Fibroblast of skin of right biceps (primary cell): ENCODE measurements at places on chromosomes 7 and 10.

DNA sequence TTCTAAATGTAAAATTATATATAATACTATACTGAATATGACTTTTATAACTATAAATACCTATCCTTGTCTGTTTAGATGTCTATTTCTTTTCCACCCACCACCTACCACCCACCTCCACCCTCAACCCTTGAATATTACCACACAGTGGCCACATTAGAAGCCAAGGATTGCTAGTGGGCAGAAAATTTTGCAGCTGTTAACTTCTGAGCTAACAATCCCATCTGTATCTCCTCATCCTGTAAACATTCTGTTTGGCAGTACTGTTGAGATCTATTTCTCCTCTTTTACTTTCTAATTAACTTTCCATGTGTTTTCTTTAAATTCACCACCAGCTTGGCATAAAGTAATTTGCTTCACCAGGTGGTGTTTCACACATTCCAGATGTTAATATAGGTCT lies 281.1 kb upstream of the BMPER start:
- no peak for DNase-seq

GRCh38 chr10:122554131-122555036 lies 6.2 kb upstream of the DMBT1 start:
- DNase-seq, result no peak

GRCh38 chr7:101744588-101744987 lies 72.8 kb upstream of the CUX1 start:
- no peak for DNase-seq

- DNase-seq, result no peak
These were observed 73.6 kb downstream of the CCSER2 start for GRCh38 chr10:84401854-84402611.

GRCh38 chr7:47940088-47941013 lies 7.9 kb downstream of the PKD1L1 start:
- DNase-seq, result peak; percentile 75

GRCh38 chr10:71727738-71728737 lies 8.5 kb upstream of the C10orf105 start:
- no peak for DNase-seq

GRCh38 chr7:155731380-155731779 lies 80.9 kb downstream of the SHH start:
- peak; percentile 12 for DNase-seq

DNA sequence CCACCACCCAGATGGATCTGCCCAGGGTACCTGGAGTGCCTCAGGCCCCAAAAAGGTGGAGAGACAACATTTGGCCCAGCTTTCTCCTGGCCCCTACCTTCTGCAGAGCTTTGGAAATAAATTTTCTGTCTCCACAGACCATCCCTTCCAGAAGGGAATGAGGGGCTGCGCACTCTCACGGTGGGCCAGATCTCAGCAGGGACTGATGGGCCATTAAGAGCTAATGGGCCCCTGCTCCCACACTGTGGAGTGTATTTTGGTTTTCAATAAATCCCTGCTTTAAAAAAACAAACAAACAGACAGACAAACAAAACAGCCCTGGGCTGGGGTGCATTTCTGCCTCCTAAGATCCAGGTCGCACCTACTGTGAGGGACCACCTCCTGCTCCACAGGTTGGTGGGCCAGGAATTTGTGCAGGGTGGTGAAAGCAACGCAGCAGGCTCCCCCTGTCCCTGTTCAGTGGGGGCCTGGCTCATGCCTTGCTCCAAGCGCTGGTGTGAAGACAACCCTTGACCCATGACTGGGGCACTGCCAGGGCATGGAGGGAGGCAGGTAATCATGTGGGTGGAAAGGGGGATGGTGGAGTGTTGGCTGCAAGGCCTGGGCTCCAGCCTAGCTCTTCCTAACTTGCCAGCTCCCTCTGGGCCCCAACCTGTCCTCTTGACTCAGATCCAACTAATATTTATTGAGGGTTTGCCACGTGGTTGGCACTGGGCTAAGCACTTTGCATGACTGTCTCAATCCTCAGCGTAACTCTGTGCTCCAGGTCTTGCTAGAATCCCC lies 88.5 kb downstream of the COL13A1 start:
- no peak for DNase-seq

DNA sequence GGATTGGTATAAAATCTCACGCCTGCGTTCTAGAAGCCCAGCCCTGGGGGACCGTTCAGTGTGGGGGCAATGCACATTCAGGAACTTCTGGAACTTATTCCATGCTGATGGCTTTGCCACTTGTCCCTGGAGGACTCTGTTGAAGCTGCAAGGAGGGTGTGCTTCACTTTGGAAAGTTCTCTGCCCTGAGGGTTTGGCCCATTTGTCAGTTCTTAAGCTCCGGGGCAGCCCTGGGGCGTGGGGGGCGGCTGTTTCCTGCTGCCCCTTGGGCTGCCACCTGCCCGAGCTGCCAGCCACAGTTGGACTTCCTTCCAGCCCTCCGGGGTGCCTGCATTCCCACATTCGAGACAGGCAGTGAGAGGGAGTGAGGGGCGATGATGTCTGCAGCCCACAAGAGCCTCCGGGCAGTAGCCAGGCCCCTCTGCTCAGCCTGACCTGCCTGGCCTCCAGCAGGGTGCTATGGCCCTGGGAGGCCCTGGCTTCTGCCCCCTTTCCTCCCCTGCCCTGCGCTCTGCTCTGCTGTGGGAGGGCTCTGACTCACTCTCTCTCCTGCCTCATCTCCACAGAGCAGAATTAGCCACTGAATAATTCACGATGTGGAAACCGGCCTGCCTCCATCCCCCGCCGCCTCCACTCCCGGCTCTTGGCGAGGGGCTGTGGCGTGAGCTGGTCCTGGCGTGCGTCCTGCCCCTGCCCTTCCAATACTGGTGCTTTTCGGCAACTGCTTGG lies 1.9 kb downstream of the TTYH3 start:
- peak; percentile 87 for DNase-seq

DNA sequence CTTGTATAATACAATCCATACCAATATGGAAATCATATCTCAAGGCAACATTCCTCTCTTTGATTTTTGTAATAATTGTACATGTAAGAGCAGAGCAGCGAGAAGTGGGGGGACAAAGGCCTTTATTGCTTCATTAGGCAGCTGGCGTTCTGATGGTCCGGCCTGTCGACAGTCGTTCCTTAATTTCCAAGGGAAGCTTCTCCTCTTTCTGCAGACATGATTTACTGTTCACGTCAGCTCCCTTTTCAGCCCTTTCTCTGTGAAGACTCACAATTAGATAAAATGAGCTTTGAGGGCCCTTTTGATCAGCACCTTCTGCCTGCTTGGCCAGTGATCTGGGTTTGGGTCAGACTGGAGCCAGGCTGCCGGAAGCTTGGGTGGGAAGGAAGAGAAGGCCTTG lies 65.6 kb upstream of the CTBP2 start:
- DNase-seq, result no peak

DNA sequence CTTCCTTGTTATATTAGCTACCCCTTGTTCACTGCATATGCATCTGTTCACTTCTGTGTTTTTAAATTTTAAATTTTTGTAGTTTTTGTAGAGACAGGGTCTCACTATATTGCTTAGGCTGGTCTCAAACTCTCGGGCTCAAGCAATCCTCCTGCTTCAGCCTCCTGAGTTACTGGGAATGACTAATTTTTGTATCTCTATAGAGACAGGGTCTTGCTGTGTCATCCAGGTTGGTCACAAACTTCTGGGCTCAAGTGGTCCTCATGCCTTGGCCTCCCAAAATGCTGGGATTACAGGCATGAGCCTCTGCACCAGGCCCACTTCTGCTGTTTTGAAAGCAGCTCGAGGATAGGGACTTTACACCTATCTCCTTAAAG lies 64.6 kb downstream of the PRTFDC1 start:
- no peak for DNase-seq

GRCh38 chr10:784403-785088 lies 95.1 kb upstream of the DIP2C start:
- DNase-seq, result peak; percentile 88

DNA sequence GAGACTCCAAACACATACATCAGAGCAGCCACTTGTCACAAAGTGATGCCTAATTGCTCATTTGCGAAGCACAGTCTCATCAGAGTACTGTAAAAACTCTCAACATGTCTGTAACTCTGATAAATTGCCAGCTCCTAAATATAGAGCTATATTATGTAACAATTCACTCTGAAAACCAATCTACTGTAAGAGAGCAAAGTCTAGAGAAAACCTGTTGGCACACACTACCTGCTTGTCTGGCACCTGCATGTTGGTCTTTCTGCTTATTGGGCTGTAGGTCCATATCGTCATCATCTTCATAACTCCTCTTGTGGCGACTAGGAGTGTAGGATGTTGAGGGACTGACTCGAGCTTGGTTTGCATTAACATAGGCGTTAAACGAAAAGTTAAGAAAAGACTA lies 19.8 kb downstream of the MCMBP start:
- DNase-seq, result no peak

DNA sequence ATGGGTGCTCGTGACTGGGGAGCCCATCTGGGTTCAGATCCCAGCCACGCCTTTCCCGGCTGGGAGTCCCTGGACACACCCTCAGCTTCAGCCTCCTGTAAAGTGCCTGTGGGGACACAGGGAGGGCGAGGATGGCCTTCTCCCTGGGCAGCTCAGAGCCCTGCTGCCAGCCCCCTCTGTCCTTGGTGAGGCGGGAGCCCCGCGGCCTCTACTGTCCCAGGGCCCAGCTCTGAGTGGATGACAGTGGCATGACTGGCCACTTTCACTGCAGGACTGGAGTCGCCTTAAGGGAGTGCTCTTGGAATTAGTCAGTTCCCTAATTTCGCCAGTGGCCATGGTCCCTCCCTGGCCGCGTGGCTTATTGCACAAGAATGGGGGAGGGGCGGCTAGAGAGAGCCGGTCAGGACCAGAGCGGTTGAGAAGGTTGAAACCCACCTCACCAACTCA lies 4.6 kb downstream of the BRI3 start:
- DNase-seq, result peak; percentile 53

GRCh38 chr10:92850185-92850584 lies 1.9 kb downstream of the EXOC6 start:
- no peak for DNase-seq

DNA sequence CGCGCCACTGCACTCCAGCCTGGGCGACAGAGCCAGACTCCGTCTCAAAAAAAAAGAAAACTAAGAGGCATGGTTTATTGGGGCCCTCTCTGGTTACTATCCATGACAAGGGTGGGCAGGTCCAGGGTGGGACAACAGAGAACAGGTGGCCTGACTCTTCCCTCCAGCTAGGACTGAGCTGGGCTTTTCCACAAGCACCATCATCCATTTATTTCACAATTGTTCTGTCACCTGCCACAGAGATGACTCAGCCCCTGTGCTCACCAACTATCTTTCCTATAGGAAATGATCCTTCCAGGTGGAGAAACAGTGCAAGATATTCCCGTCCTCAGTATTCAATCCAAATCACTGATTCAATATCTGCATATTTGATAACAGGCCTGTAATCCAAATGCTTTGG lies 44.9 kb upstream of the MYL10 start:
- no peak for DNase-seq

GRCh38 chr7:158741294-158741666 lies 36.7 kb upstream of the NCAPG2 start:
- DNase-seq, result no peak

GRCh38 chr7:41472427-41473125 lies 230.3 kb downstream of the INHBA start:
- DNase-seq, result peak; percentile 41

DNA sequence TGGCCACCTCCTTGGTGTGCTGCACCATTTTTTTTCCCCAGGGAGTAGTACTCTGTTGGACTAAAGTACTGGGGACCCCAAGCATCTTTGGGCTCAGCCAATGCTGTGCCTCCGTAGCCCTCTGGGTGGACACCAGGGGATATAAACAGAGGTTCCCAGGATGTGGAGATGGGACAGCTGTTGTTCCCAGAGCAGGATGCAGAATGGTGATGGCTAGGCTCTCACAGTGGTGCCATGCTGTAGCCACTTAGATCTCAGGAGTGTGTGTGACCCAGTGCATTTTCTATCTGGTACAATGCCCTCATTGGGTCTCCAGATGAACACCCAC lies 50.9 kb upstream of the SCIN start:
- no peak for DNase-seq

DNA sequence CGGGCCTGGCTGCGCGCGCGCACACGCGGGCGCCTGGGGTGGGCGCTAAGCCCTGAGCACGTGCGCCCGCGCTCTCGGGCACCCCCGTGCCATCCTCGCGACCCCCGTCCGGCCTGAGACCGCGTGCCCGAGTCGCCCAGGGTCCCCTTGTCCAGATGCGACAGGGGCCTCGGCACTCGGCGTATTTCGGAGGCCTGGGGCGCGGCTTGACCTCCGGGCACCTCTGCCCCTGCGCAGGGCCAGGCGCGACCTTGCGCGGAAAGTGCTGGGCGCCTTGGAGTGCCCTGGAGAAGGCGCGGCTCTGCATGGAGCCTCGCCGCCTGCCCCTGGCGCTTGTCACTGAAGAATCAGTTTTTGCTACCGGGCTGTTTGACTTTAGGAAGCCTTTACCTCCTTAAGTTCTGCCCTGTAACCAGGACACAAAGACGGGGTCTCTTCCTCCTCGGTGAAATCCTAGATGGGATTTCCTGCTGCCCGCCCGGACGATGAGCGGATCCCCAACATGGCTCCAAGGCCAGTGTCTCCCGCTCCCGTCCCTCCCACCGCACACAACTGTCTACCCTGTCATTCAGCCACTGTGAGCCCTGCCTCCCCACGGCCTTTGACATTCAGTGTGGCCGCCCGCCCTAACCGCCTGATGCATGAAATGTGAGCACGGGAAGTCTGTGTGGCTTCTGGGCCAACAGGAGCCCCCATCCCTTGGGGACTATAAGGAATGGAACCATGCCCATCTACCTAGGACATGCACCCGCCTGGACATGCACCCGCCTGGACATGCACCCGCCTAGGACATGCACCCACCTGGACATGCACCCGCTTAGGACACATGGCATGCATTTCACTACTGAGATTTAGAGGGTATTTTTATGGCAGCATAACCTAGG lies 1.1 kb upstream of the STK32C start:
- no peak for DNase-seq

GRCh38 chr10:15571575-15571974 lies 148.1 kb downstream of the ITGA8 start:
- DNase-seq, result peak; percentile 84

- DNase-seq, result no peak
These were observed 55.7 kb downstream of the DDC start for GRCh38 chr7:50509459-50509858.

GRCh38 chr10:113854761-113855588 lies 514 bp downstream of the NHLRC2 start:
- no peak for DNase-seq

DNA sequence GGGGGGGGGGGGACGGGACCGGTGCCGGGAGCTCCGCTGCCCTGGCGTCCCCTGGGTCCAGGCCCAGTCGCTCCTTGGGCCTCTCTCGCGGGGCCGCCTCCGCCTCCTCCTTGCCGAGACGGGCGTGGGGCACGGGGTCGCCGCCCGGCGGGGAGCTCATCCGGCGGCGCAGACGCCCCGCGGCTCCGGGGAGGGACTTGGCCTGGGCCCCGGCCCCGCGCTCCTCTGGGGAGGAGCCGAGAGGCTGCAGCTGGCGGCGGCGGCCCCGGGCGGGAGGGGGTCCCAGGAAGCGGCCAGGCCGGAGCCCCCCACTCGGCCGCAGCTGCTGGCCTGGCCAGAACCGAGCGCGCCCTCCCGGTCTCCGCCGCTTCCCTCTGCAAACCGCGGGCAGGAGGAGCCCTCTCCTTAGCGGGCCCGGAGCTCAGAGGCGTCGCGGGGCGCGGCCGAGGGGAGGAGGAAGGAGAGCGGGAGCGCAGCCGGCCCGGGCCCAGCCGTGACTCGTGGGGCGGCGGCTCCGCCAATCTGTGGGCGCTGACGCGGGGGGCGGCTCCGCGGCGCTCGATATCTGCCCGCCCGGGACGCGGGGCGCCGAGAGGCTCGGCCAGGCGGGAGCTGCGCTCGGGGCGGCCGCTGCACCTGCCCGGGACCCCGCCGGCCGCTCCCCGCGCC lies at the start of gene FAM20C:
Gene FAM20C, plus strand, starts transcription at position 591 of the 669 bp plus-strand sequence. CDS start 629 bp downstream, outside the sequence.
- DNase-seq, result peak; percentile 79

- DNase-seq, result peak; percentile 7
These were observed 332.1 kb upstream of the SORCS1 start for GRCh38 chr10:107496594-107496993.
